ENCODE measurements at places on chromosomes 11 and 22. TPM values are rescaled to one million over a fixed set of nuclear protein-coding genes. Genes with fewer than 3 reads are reported as not detected.

GRCh38 chr11:76837696-76838677 is 22.7 kb upstream of the ACER3 start:
- DNase-seq: no peak

DNA sequence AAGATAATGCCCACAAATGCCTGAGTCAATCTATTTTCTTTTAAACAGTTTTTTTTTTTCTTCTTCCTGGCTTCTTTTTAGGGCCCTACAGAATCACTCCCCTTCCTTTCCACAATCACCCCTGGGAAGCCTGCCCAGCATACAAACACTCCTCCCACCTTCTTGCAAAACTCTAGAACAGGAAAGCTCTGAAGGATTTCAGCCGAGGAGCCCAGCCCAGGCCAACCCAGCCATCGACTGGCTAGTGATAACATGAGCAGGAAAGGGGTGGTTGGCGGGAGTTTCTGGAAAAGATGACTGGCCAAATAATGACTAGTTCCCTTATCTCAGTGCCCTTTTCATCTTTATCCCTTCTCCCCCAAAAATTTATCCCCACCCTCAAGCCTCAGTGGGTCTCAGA is 68.2 kb downstream of the USP35 start:
- no peak for DNase-seq

CCDC89 gene
- 0.60 TPM for total RNA-seq

DNA sequence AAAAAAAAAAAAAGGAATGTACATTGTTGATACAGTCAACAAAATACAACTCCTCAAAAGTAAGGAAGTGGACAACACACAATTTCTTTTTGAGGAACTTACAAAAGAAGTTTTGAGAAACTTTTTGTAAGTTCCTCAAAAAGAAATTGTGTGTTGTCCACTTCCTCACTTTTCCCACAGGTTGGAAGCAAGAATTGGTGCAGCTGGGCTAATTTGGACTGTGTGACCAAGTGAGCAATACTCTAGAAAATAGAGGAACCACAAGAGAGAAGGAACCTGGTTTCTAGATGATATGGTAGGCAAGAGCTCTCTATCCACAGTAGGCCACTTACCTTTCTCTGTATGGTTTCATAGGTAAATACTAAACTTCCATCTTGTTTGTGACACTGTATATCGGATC is 1053.8 kb downstream of the LRRC4C start:
- no peak for DNase-seq

ARSA gene
- 9.0 TPM for total RNA-seq

DNA sequence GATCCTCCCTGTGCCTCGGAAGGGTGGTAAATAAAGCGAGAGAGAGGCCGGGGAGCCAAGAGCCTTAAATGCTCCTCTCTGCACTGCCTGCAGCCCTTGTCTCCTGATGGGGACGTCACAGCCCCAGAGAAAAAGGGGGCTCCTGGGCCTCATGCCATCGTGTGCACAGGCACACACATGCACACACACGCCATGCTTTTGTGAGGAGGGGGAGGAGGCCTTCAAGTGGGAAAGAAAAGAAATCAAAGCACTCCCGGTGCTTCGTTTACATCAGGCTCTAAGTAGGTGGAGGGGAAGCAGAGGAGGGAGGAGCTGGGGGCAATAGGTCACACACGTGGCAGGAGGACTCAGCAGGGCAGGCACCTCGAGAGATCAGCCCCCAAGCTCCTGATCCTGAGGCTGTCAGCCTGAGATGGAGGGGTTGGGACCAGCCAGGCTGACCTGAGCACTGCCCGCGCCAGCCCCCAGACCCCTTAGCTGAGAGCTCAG is 68.2 kb upstream of the NECTIN1 start:
- no peak for DNase-seq

GRCh38 chr22:39267974-39268373 is 23.2 kb upstream of the PDGFB start:
- no peak for DNase-seq

DNA sequence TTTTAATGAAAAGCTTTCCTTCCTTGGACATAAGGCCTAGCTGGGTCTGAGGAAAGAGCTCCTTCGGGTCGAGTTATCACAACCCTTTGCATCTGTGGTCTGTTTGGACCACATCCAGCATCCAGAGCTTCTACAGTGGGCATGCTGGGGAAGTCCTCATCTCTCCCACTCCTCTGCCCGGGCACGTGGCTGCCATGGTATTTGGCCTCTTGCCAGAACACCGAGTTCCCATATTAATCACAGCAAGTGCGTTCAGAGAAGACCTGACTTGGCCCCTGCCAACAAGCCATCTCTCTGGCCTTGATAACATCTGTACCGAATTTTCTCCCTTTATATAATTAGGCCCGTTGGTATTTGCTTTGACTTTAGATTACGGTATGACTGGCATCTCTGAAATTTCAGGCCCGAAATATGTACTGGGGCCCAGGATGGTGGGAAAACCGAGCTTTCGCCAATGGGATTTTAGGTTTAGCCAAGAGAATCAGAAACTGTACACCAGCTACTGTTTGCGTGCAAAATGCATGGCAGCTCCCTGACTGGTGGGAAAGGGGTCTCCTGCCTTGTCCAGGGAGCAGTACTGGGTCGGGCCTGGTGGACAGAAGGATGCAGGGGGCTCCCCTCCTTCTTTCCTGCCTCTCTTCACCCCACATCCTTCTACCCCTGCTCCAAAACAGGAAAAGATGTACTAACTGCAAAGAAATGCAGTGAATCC is 90.0 kb downstream of the MICAL2 start:
- DNase-seq: no peak

DNA sequence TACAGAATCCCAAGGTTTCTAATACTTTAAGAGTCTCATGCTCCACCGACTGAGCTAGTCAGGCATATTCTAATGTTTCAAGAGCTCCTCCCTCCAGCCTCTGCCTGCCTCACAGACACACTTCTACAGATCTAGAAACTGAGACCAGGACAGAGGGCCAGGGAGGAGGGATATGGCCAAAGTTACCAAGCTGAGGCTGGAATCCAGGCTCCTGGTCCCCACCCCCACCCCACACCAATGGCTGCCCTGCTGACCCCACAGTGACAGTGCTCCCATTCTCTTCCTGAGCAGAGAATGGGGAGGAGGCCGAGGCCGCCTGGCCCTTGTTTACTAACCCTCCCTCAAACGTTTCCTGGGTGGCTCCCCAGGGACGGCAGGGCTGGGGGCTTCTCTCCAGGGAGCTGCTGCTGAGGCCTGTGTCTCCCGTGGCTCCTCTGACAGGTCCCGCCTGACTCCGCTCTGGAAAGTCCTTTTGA is 2.2 kb downstream of the PLEKHB1 start:
- peak; percentile 74 for DNase-seq

DNA sequence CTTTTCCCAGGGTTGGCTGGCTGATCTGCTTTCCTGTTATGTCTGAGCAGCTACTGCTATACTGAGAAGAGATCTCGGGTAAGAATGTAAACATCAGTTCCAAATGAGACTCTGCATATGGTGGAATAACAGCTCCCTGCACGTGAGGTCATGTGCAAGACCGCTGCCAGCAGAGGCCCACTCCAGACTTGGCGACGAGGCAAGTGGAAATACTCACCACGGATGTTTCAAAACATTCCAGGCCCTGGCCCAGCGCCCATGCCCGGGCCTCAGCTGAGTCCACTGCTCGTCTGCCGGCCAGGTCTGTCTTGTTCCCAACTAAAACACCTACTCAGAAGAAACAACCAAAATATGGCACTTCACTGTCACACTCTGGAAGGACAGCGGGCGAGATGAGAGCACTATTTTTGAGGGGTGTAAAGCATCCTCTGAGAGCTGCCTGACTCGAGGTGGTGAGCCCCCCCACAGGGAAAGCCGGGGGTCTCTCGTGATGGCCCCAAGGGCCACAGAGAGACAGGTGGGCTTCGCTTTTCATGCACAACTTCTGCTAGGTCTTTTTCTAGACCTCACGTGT is 13.1 kb downstream of the IFT27 start:
- no peak for DNase-seq

IFITM2 gene
- total RNA-seq: 10.4 TPM

CHRM1 gene
- not detected for total RNA-seq

ARFGAP2 gene
- total RNA-seq: 75.3 TPM

- DNase-seq: no peak
These were observed 122.6 kb downstream of the APOL5 start for GRCh38 chr22:35840302-35840739.

CCDC116 gene
- total RNA-seq: 0.33 TPM

DNA sequence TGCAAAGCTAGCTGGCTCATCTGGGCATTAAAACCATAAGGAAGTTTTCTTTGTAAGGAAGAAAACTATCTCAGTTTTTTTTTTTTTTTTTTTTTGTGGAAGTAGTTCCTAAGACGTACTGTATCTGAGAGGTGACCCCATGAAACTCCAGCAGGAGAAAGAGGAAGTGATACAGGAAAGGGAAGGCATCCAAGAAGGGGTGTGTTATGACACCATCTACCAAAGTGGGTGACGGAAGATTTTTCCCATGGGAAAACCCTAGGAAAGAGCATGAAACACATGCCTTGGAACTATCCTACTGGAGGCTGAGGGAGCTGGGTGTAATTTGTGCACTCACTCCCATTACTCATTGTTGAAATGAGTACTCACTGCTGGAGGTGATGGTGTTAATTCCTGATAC is 63.8 kb upstream of the ARHGAP20 start:
- DNase-seq: no peak

GRCh38 chr11:77144196-77144856 is 16.3 kb downstream of the MYO7A start:
- no peak for DNase-seq

- DNase-seq: no peak
These were observed 55.9 kb upstream of the BMAL1 start for GRCh38 chr11:13221722-13222121.

GRCh38 chr11:115333121-115333520 is 171.1 kb downstream of the CADM1 start:
- DNase-seq: no peak

- no peak for DNase-seq
These were observed 128.7 kb downstream of the DDX10 start for GRCh38 chr11:108793611-108794010.

DNA sequence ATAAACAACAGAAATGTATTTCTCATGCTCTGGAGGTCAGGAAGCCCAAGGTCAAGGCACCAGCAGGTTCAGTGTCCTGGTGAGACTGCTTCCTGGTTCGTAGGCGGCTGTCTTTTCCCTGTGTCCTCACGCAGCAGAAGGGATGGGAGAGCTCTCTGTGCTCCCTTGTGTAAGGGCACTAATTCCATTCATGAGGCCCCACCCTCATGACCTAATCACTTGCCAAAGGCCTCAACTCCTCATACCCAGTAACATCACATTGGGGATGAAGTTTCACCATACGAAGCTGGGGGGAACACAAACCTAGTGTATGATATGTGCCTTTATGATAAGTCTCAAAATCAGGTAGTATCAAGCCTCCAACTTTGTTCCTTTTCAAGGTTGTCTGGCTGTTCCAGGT is 38.6 kb upstream of the PANX2 start:
- DNase-seq: no peak
